ENCODE measurements at places on chromosomes 5 and 9.

- DNase-seq, result no peak
Observed at GRCh38 chr5:11038772-11039171, 277.7 kb upstream of the DAP start.

- DNase-seq, result no peak
Observed at GRCh38 chr9:78261403-78262001, 25.6 kb downstream of the CEP78 start.

DNA sequence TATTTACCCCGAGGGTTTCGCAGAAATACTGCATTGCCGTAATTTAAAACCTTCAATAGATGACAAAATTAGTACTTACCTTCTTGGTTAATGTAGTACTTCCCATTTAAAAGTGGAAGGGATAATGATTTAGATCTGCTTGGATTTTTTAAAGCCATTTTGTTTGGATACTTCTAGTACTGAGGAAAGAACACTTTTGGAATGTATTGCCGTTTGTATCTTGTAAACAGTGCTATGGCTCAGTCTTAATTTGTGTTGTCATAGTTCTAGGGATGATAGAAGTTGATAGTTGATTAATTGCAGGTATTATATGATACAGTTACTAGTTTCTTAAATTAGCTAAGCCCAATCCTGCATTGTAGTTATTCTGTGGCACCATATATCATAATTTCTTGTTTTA, 33.1 kb downstream of the TNPO1 start:
- no peak for DNase-seq

DNA sequence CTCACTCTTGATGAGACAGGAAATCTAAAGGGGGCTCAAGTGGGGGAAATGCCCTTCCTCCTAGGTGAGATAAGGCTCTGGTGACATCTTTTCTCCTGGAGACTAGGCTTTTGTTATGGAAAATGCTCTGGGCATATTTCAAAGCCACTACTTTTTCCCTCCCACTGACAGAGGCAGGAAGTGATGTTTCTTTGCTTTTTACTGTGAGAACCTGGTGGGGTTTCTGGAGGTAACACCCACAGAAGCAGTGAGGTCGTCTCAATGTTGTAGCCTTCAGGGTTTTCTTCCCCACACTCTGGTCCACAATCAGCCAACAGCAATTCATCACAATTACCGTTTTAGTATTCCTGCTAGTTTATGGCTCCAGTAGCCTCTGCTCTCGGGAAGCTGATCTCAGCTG, 41.4 kb upstream of the FAM240B start:
- DNase-seq, result no peak

GRCh38 chr9:72400866-72401265, 35.9 kb upstream of the ZFAND5 start:
- DNase-seq, result no peak

GRCh38 chr5:33445798-33446197, 5.0 kb downstream of the TARS1 start:
- DNase-seq, result no peak

DNA sequence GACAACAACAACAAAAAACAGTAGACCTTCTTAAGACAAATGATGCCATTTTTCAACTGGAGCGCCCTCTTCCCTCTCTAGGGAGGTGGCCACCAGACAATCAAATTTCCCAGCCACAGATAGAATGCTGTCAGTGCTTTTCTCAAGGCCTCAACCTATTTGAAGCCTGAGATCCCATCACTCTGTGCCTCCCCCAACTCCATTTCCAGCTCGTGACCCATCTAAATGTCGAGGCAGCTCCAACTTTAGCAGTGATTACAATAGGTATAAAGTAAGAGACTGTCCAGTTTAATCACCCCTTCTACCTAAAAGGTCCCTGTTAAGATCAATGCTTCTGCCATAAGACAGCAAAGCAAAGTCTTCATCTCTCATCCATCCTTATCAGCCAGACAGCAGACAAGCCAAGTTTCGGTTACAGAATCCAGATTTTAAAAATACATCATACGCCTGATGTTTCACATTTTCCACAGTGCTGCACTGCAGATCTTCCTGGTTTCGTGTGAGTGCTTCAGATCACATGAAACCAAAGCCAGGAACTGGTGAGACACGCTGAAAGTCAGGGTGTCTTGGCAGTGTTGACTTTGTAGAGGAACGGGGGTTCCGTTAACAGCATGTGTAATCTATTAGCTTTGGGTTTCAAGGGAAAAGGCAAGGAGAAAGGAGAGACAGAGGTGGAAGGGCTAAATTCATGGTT, 447.8 kb downstream of the ENC1 start:
- no peak for DNase-seq

DNA sequence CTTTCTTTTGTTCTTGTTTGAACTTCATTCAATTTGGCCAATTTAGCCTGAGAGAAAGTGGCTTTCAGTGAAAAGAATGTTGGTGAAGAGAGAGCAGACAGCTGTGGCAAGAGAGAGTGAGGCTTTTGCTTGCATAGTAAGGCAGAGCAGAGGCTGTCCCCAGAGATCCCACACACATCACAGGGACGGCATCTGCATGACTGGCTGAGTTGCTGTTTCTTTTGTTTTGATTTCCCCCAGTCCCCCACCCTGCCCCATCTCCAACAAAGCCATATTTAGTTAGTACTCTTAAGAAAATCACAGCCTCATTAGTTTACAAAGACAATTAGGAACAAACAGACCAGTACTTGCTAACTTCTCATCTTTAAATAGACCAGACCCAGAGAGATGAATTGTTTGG, 363.9 kb upstream of the SEMA6A start:
- DNase-seq, result no peak

- DNase-seq, result no peak
Observed at GRCh38 chr5:111502956-111503355, 9.4 kb downstream of the STARD4 start.

DNA sequence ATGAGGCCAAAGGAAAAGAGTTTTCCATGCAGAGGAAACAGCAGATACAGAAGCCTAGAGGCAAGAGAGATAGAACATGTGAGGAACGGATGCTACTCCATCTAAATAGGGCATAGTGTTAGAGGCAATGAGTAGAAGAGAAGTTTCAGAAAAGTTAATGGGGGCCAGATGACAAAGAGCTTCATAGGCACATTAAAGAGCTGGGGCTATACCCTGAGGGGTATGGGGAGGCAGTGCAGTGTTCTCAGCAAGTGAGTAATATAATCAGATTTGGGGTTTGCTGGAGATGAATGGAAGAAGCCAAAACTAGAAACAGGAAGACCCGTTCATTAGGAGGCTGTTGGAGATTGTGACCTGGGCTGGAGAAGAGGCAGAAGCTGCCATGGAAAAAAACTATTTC, 87.2 kb downstream of the GLIS3 start:
- DNase-seq, result no peak

DNA sequence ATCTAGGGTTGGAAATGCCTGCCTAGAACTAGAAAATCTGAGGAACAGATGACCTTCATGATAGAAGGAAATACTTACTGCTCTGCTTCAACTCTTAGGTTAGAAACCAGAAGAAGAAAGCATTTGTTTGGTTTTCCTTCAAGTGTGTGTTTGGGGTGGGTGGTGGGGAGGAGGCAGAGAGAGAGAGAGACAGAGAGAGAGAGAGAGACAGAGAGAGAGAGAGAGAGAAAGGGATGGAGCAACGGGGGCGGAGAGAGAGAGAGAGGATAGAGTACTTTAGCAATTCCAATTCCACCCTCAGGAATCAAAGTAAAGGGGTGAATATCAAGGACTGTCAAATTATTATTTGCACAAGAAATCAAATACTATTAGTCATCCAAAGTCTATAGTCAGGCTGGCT, 29.2 kb upstream of the GCNT4 start:
- no peak for DNase-seq

DNA sequence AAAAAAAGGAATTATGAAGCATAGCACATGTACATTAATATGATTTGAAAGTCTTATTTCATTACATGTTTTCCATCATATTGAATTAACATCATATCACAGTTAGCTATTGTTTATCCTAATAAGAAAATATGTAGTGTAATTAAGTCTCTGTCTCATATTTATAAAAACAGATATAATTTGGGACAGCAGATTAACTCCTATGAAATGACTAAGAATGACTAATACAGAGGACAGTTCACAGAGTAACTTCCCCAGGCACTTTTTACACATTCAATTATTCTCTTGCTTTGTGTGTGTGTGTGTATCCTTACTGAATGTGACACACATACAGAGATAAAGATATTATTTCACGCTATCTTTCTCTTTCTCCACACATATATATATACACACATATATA, 2400.9 kb upstream of the C9orf72 start:
- no peak for DNase-seq

- no peak for DNase-seq
Observed at GRCh38 chr5:100505984-100506670, 29.0 kb upstream of the FAM174A start.

DNA sequence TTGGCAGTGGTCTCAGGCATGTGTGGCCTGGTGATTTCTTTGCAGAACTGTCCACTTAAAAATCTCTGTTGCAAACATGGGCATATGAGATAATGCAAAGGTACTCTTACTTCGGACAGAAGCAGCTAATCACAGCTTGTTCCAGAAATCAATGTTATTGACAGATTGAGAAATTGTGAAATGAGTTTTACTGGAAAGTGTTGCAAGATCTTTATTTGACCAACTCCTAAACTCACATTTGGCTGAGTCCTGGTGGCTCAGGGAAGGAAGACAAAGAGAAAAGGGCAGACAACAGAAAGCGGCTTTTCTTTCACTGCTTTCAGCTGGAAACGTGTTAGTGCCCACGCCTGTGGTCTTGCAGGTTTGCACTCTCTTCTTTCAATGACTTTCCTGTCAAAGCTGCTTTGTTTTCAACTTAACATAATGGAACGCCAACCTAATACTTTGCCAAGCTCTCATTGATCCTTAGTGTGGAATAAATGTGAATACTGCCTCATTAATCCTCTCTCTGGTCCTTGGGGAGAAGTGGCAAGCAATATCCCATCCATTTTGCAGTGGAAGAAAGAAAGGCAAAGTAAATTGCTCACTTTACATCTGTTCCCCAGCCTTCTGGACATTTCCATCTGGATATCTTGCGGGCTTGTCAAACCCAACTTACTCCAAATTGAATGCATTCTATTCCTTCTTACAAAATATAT, 586.4 kb downstream of the LRRC70 start:
- DNase-seq, result no peak

DNA sequence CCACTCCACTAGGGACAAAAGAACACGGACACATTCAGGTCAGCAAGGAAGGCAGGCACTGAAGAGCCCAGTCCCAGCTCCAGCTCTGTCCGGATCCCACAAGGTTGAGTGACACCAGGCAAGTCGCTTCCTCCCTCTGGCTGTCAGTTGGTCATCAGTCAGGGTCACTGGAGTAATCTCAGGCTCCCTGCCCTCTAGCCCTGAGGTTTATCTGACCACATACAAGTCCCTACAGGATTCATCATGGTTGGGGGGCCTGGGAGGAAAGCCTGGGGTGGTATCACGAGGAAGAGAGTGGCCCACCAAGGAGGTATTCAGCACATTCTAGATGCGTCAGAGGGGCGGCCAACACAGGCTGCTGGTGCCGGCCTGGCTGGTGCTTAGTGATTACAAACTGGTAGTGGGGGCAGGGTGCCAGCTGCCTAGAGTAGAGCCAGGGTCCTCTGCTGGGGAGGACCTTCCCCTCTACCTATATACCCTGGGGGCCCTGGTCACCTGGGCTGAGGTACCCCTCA, 81.5 kb downstream of the SHB start:
- DNase-seq, result no peak

- no peak for DNase-seq
Observed at GRCh38 chr9:17813798-17814197, 234.9 kb downstream of the SH3GL2 start.

DNA sequence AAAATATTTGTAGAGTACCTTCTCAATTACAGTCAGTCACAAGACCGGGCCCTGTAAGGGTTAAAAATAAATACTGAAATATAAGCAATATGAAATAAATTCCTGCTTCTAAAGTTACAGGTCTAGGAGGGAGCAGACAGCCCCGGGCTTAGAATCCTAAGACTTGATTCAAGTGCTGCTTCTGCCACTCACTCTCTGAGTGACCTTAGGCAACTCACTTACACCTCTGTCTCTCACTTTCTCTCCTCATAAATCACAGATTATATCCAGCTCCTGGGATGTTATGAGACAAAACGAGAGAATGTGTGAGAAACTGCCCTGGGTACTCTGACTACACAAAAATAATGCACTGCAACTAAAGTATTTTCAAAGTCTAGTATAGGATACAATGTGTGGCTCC, 101.9 kb downstream of the PDE4D start:
- DNase-seq, result no peak

- no peak for DNase-seq
Observed at GRCh38 chr5:94830520-94830919, 212.1 kb downstream of the SLF1 start.

DNA sequence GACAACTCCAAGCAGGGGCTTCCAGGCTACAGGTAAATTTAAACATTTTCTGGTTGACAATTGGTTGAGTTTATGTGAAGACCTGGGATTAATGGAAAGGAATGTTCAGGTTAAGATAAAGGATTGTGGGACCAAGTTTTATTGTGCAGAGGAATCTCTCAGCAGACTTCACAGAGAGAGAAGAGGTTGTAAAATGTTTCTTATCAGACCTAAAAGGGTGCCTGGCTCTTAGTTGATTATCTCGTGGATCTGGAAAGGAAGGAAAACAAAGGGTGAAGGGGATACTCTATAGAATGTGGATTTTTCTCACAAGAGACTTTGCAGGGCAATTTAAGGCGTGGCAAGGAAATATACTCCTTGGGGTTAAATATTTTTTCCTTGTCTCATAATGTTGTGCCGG, 96.5 kb upstream of the RASGRF2 start:
- no peak for DNase-seq

DNA sequence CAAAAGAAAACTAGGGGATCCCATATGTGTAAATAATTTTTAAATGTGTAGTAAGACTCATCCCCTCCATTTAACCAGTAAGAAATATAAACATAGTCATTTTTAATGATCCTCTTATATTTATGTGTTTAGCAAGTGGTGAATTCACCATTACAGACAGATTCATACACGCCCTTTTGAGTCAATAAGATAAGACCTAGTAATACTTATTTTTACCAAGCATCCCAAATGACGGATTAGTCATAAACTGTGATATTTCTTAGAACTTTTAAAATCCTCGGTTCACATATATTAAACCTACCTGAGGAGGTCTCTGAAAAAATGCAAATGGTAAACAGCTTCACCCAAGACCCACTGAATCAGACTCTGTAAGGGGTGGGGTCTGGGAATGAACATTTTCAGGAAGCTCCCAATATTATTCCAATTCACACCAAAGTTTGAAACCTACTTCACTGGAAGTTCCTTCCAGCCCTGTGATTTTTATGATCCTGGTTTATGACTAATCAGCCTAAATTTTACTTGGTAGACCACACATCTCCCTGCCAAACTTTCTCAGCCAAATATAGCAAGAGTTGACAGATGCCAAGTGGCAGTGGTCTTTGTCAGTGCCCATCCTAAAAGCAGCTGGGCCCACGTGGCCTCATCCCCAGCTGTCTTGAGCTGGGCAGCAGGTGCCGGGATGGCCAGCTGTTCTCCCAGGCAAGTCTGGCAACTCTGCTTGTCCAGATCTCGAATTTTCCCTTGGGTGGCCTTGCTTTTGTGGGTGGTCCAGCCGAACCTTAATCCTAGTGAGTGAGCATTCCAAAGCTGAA, 559.0 kb upstream of the RGMB start:
- DNase-seq, result no peak
